ENCODE measurements at places on chromosomes 7 and 10.

DNA sequence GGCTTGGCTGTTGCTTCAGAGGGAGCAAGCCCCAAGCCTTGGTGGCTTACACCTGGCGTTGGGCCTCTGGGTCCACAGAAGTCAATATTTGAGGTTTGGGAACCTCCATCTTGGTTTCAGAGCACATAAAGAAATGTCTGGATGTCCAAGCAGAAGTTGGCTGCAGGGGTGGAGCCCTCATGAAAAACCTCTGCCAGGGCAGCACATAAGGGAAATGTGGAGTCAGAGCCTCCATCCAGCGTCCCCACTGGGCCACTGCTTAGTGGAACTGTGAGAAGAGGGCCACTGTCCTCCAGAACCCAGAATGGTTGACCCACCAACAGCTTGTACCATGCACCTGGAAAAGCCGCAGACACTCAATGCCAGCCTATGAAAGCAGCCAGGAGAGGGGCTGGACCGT, 573.5 kb upstream of the ZWINT start:
- no peak for DNase-seq

- no peak for DNase-seq
Measured at GRCh38 chr10:62734781-62735463, 69.6 kb upstream of the ADO start.

- DNase-seq, result no peak
Measured at GRCh38 chr10:99172128-99172738, 63.4 kb downstream of the HPSE2 start.

GRCh38 chr10:48759113-48759901, 74.6 kb downstream of the WDFY4 start:
- DNase-seq, result no peak

GRCh38 chr7:135355377-135356048, 121.9 kb downstream of the STRA8 start:
- DNase-seq, result no peak

DNA sequence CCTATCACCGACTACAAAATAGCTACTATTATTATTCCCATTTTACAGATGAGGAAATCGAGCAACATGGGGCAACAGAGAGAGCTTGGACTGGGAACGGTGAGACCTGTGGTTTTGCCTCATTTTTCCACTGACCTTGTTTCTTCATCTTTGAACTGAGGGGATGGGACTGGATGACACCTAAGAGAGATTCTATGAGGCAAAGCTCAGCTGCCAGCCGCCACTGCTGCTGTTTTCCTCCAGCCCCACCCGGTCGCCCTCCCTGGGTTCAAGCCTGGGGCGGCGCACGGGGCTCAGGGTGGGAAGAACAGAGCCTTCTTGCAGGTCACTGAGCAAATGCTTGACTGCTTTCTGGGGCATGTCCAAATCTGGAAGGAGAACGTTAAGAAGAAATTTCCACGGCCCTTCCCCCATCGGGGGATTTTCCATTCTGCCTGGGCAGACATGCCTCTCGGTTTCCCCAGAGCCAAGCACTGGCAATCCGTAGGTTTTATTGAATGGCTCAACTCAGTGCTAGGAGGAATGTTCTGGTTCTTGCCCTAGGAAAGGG, 12.3 kb downstream of the DDIT4 start:
- no peak for DNase-seq

- DNase-seq, result no peak
Measured at GRCh38 chr7:10211016-10211415, 762.7 kb upstream of the PHF14 start.

DNA sequence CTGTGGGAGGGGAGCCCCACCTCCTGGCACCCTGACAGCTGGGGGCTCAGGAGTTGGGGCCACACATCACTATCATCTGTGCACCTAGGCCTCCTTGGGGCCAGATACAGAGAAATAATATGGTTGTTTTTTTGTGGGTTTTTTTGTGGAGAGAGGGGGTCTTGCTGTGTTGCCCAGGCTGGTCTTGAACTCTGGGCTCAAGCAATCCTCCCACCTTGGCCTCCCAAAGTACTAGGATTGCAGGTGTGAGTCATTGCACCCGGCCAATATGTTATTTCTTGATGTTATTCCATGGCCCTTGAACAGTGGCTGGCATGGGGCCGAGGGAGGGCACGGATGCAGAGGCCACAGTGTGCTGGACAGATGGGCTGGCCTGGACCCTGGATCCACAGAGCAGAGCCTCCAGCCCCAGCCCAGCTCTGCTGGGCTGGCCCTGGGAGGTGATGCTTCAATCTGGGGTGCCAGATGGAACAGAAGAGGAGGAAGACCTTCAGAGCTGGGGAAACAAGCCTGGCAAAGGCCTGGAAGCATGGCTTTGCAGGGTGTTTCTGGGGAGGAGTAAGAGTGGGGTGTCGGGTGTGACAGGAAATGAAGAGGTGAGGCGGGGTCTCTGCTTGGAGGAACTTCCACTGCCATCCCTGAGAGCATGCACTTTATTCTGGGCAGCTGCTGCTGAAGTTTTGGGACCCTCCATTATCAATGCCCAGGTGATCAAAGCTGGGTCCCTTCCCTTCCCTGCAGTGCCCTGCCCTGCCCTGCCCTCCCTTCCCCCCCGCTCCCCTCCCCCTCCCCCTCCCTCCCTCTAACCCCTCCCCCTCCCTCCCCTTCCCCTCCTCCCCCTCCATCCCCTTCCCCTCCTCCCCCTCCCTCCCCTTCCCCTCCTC, 3.7 kb upstream of the FZD9 start:
- DNase-seq, result no peak

DNA sequence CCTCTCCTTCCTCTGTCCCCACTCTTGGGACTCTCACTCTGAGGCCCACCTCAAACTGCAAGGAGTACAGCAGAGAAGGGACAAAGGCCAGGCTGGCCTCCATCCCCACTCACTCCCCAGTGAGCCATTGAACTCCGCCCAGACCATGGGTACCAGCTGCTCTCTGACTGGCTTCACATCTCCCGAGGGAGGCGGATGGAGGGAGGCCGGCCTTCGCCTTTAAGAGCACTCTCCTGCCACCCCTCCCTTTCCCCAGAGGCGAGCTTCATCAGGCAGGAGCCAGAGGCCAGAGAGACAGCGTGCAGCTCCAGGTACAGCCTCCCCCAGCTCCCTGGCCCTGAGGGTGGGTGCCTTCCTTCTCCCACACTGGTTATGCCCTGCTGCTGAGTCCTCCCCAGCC, 1.8 kb upstream of the LDB3 start:
- no peak for DNase-seq

DNA sequence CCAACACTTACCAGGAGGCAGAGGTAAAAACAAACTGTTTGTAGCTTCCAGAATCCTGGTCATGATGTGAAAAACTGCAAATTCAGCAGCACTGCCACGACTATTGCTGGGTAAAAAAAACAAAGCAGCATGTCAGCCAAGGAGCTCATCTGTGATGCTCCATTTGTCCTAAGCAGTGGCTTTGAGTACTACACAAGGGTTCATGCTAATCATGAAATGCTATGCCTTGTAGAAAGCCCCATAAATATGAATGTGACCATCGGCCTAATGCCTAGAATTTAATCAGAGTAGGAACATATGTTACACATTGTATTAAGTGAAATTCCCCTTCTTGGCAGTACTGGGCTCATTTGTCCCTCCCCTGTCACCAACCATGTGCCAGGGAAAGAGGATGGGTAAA, 95.4 kb downstream of the GSAP start:
- no peak for DNase-seq

Measured in esophagus muscularis mucosa (tissue), 4 donors.